ENCODE measurements at places on chromosomes 2 and 18. TPM values are rescaled to one million over a fixed set of nuclear protein-coding genes. Genes with fewer than 3 reads are reported as not detected.

KCNS3 gene
- total RNA-seq: 5.1 TPM

DNA sequence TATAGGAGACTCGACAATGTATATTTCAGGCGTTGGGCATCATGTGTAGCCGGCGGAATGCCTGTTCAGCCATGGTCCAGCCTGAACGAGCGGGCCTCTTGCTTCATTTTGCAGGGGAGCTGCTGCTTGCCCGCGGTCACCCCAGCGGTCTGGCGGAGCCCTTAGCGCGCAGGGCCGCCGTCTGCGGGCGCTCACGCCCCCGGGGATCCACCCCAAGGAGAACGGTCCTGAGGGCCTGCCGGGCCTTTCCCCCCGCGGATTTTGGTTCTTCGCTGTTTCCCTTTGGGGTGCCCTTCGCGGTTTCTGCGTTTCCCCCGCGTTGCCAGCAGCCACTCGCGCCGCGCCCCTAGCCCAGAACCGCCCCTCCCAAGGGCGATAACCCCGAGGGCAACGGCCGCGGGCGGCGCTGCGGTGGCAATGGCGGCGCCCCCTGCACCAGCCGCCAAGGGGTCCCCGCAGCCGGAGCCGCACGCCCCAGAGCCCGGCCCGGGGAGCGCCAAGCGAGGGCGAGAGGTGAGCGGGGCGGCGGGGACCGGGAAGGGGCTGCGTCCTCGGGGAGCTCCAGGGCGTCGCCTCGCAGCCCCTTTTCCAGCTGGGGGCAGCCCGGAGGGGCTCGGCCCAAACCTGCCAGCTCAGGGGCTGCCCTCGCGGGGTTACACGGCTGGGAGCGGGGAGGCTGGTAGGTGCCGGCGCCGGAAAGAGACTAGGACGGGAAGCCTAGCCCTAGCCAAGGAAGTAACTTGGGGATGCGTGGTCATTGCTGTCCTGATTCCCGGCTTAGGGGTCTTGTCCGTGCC, at the start of gene MFSD2B:
MFSD2B (plus strand) TSS at position 406 of the 797 bp plus-strand sequence; CDS start at position 418, 12 bp downstream.
- no peak for DNase-seq

TTC32 gene
- 4.2 TPM for total RNA-seq

DNA sequence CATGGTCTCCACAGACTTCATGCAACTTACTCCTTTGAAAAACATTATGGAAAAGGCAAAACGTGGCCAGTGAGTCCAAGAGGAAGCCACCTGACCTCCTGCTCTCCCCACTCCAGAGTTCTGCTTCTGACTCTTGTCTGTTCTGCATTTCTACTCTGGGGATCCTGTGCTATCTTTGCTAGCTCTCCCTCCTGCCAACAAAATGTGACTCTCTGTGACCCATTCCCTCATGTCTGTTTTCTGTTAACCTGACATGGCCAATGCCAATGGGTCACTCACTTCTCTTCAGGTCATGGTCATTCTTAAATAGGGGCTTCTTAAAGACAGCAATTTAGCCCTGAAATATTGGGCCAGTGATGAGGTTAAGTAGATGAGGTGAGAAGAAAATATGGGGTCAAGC, 210.3 kb downstream of the CDH20 start:
- DNase-seq: no peak

DNA sequence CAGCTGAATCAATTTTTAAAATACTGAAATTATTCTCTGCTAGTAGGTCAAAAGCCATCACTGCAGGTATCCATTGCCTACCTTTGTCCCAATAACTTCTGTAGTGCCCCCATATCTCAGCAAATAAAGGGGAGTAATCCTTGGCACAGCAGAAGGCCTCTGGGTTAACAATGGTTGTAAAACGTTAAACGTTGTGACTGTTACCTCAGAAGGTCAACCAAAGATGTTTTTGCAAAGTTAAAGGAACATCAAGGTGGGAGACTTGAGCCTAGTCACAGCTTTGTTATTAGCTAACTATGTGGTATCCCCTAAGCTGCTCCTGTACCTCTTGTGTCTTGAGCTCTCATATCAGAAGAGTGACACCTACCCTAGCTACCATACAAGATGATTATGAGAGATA, 60.5 kb downstream of the COX7A2L start:
- no peak for DNase-seq

GRCh38 chr2:141994066-141994465, 136.8 kb downstream of the LRP1B start:
- DNase-seq: peak; percentile 19

ADRA2B gene
- total RNA-seq: 0.03 TPM

DNA sequence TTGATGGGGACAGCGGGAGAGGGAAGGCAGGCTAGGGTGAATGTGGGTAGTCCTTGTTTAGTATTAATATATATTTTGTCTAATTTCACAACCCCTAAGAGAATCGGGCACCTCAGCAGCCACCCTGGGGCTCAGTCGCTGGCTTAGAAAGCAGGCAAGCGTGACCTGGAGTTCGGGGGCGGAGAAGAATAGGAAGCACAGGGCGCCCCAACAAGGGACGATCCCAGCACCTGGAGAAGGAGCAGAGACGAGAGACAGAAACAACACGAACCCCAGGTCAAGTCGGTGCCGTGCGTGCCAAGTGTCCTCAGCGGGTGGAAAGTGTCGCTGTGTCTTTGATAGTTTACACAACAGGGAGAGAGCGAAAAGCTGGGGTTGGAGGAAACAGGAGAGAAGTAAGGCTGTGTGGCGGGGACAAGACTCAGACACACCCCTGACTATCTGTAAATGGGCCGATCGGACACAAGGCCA, 95.4 kb downstream of the NFATC1 start:
- DNase-seq: no peak

RAPH1 gene
- 12.3 TPM for total RNA-seq

DNA sequence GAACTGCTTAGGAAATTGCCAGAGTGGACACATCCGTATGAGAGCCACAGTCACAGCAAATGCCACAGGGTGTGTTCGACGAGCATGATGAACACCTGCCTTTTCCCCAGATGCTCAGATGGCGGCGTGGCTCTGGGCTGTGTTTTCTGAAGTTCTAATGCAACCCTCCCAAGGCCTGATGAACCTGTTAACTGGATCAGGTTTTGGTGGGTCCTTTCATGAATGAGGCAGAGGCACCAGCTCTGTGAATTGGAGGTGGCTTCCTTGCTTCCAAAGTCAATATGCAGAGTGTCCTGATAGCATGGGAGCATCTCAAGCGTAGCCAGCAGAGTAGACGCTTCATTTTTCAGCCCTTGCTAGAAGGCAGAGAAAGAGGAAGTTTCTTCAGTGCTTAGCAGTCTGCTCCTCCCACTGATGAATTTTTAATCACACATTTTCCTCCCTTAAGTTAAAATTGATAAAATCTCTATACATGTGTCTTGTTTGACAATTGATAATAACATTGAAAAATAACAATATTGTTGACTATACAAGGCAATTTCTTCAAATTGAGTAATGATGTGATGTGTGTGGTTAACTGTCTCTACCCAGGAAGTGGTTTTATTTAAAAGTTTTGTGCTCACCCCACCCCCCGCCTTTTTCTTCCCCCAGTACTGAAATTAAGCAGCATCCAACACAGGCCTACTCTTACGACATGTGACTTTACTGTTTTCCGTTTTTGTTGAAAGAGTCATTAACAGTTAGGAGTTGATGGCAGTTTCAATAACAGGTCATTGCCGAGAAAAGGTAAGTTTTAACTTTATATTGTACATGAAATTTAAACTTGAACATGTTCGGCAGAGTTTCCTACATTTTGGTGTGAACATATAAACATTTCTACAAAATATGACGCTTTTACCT, at the start of gene ARHGAP15:
ARHGAP15 (plus strand) TSS at position 739 of the 900 bp plus-strand sequence.
- no peak for DNase-seq

DNA sequence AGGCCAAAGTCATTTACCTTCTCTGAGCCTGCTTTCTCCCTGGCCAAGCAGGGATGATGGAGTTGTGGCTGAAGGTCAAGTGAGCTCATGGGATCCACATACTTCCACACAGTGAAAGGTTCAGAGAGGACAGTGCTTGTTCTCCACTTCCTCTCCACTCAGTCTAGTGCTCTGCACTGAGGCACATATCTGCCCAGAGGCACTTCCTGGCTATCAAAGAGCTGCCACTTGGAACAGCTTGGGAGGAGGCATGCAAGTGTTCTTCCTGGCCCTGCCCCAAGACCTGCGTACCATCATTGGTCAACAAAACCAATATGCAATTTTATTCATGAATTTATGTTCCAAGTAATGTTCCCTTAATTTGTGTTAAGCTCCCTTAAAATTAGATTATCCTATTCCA, 71.9 kb downstream of the RNF152 start:
- peak; percentile 56 for DNase-seq

MYO5B gene
- 8.4 TPM for total RNA-seq

GRCh38 chr18:49015886-49016647, 65.3 kb upstream of the SMAD7 start:
- no peak for DNase-seq

GRCh38 chr2:54189539-54189938, 66.5 kb downstream of the TSPYL6 start:
- no peak for DNase-seq

DNA sequence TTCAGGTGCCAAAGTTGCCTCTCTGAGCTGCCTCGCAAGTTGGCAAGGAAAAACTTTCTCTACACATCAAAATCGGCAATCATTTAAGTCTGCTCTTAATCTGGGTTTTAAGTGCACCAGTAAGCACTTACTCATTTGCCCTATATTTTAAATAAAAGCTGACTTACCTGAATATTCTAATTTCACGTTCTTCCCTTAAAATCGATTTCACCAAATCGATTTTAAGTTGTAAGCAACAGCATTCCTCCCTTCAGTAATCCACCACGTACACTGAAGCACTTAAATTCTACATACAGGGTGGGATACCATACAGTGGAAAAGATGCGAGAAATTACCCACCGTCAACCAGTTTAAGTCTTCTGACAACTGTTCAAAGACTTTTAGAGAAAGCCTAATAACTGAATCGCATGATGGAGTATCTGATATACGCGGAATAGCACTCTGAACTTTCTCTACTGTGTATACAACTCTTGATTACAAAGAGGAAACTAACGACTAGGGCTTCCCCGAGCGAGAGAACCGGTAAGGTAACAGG, 1.6 kb downstream of the PPP3R1 start:
- DNase-seq: no peak

GRCh38 chr2:169693360-169693759, 845 bp downstream of the CFAP210 start:
- DNase-seq: no peak

LRATD1 gene
- 8.0 TPM for total RNA-seq

GRCh38 chr2:111185361-111186022, 64.8 kb downstream of the BCL2L11 start:
- no peak for DNase-seq

ERICH2 gene
- 2.5 TPM for total RNA-seq

TMEM247 gene
- not detected for total RNA-seq

GRCh38 chr18:79227621-79228020, 158.4 kb downstream of the ATP9B start:
- no peak for DNase-seq

RNF152 gene
- total RNA-seq: 14.4 TPM

DNA sequence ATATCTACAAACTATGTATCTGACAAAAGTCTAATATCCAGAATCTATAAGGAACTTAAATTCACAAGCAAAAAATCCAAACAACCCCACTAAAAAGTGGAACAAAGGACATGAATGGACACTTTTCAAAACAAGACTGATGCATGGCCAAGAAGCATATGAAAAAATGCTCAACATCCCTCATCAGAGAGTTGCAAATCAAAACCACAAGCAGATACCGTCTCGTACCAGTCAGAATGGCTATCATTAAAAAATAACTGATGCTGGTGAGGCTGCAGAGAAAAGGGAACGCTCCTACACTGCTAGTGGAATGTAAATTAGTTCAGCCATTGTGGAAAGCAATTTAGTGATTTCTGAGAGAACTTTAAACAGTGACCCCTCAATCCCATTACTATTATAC, 56.5 kb downstream of the CCBE1 start:
- DNase-seq: no peak

CRYGD gene
- not detected for total RNA-seq

ASB18 gene
- total RNA-seq: not detected

Data from foreskin keratinocyte (primary cell).